Naive thymus-derived CD4-positive, alpha-beta T cell (primary cell): ENCODE measurements at places on chromosomes 4 and X.

DNA sequence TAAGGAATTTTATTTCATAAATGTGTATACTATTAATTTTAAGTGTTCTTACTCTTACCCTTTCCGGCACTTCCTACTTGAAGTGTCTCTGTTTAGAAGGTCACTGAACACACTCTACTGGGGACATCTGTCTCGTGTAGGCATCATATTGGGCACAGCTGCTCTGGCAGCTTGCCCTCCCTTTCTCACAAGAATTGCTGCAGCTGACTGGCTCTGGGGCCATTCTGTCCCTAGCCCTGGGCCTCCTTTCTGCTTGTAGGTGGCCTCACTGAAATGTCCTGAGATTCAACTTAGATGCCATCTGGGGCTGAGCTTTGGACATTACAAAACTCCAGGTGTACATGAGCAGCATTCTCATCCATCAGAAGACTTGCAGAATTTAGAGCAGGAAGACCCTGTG lies 49.6 kb downstream of the SMAD1 start:
- DNase-seq = no peak

DNA sequence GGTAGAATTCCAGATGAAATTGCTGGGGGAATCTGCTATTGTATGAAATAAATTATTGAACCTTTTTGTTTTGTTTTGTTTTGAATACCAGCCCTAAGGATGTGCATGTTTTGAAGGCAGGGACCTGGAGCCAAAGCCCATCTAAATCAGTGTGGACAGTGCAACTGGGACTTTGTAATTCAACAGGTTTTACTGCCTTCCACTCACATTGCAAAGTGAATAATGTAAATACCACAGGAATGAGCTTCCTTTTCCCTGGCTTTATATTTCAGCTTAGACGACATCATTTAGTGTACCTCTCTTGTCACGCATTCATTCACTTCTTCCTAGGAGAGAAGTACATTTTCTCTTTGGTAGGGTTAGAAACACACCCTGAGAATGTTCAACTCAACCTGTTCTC lies 795.0 kb downstream of the CENPC start:
- DNase-seq = no peak

GRCh38 chr4:77994194-77994721 lies 62.9 kb upstream of the FRAS1 start:
- DNase-seq = peak; percentile 1

DNA sequence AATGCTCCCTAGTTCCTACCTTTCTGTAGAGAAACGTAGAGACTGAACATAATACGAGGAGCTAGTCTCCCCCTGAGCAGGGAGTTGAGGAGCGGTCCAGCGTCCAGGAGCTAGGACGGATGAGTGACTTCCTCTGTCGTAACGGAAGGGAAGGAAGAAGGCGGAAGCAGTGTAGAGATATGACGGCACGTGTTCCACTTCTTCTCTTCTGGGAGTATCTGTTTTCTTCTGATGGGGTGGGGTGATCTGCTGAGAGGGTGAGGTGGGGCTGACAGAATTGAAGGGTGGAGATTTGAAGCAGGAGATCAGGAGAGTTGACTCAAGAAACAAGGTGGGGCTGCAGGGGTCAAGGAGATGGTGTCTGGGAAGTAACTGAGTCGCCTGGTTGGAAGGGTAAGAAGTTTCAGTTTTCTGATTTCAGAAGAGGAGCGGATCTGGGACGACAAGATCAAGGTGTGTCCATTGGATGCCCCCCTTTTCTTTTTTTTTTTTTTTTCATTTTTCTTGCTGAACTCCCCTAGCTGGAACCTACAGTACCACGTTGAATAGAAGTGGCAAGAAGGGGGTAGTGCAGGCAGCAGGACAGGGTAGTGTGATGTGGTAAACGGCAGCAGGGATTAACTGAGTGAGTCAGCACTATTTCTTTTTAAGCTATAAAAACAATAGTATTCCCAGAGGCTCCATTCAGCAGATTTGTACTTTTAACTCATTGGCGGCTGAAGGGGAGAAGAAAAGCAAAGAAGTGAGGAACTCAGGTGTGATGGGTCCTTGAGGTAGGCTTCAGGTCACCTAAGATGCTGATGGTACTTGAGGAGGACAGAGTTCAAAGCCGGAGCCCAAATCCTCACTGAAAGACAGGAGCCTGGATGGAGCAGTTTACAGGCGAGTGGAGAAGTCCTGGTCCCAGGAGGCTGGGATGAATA lies 50.8 kb upstream of the SETD7 start:
- no peak for DNase-seq

- no peak for DNase-seq
Measured at GRCh38 chrX:119155416-119156035, 27.9 kb upstream of the KIAA1210 start.

GRCh38 chr4:183147196-183147595 lies 48.1 kb downstream of the WWC2 start:
- DNase-seq = no peak

- no peak for DNase-seq
Measured at GRCh38 chrX:21740329-21741274, 17.3 kb downstream of the SMPX start.

- no peak for DNase-seq
Measured at GRCh38 chr4:19026281-19026680, 1004.7 kb upstream of the LCORL start.

- DNase-seq = no peak
Measured at GRCh38 chr4:31234901-31235300, 514.7 kb downstream of the PCDH7 start.

- DNase-seq = no peak
Measured at GRCh38 chr4:88879991-88880390, 177.0 kb downstream of the FAM13A start.

DNA sequence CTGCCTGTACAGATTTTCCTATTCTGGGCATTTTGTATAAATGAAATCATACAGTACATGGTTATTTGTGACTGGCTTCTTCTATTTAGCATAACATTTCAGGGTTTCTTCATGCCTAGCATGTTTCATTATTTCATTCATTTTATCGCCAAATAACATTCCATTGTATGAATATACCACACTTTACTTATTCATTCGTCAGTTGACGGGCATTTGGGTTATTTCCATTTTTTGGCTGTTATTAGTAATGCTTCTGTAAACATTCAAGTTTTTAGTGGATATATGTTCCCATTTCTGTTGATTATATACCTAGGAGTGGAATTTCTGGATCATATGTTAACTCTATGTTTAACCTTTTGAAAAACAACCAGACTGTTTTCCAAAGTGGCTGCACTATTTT lies 47.5 kb downstream of the INTS12 start:
- DNase-seq = no peak

GRCh38 chr4:104596189-104596588 lies 101.5 kb upstream of the CXXC4 start:
- DNase-seq = no peak
